ENCODE measurements at places on chromosomes 7 and 10. TPM values are rescaled to one million over a fixed set of nuclear protein-coding genes. Genes with fewer than 3 reads are reported as not detected.

DNA sequence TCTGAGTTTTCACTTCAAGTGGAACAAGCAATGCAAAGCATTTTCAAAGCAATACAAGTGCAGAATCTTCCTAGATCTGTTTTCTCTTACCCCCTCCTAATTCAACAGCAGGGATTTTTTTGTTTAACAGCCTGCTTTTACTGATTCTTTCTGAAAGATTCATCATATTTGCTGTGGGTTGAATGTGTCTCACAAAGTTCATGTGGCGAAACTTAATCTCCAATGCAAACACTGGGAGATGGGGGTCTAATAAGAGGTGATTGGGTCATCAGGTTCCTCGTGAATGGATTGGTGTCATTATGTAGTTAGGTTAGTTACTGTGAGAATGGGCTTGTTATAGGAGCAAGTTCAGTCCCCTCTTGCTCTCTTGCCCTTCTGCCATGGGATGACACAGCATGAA is 107.6 kb downstream of the CNNM2 start:
- H3K36me3 ChIP-seq, result no peaks in the 10 kb centered on the region
- no peaks in the 10 kb centered on the region for H3K27me3 ChIP-seq
- peaks cover 2% of the 10 kb centered on the region for H3K4me1 ChIP-seq
- no peak overlapping the region for H3K27ac ChIP-seq

DNA sequence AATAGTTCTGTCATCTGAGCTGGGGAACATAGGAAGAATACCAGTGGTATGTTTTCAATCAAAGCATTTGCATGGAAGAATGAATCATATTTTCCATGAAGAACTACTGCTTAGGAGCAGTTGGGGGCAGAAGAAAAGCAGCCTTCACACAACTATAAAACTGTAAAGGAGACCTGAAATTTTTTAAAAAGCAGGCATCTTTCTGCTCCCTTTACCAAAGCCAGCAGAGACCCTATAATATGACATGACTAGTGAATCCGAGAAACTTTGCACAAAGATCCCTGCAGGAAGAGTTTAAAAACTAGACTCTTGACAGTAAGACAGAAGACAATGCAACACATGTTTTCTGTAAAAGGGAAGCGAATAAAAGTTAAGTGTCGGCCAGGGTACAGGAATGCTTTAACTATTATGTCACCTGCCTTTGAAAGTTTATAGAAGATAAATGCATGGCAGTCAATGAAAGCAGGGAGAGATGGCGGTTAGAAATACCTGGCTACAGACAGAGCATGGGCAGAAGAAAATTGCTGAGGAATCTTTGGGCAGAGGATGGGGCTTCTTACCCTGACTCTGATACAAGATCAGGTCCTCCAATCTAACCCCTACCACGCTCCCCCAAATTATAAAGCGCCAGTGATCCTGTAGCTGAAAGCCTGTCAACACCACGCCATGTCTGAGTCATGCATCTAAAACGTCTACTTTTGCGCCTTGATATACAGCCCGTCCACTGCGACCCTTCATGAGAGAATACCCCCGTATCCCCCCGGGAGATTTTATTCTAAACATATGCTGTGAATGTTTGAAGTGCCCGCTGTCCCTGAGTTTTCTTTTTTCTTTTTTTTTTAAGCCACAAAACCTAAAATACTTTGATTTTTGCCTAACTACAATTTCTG is 93.1 kb downstream of the GLI3 start:
- H3K27ac ChIP-seq, result no peak overlapping the region
- no peak overlapping the region for H3K4me3 ChIP-seq
- peaks cover 2% of the 10 kb centered on the region for H3K36me3 ChIP-seq
- peaks cover 3% of the 10 kb centered on the region for H3K4me1 ChIP-seq
- no peak for DNase-seq

GRCh38 chr10:75541411-75541810 is 110.0 kb downstream of the LRMDA start:
- no peak overlapping the region for H3K27ac ChIP-seq
- DNase-seq, result no peak
- H3K27me3 ChIP-seq, result no peaks in the 10 kb centered on the region
- peaks cover 8% of the 10 kb centered on the region for H3K4me1 ChIP-seq
- H3K4me3 ChIP-seq, result no peak overlapping the region

DNA sequence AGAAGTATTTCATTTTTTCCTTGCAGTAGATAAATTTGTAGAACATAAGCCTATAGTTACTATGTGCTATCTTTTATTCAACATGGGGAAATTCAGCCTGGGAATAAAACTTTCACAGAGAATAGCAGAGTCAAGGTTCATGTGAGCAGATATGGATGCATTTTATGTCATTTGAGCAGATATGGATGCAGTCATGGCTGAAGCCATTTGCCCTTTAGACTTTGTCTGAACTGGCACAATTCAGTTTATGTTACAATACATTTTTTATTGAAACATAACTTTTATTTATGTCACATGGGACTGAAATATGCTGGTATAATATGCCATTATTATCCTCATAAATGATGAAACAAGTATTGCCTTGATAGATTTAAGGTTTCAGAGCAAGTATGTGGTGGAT is 231.1 kb downstream of the CACNA2D1 start:
- no peak for DNase-seq
- no peak overlapping the region for H3K4me3 ChIP-seq
- H3K4me1 ChIP-seq, result no peaks in the 10 kb centered on the region
- H3K27me3 ChIP-seq, result no peaks in the 10 kb centered on the region

- no peaks in the 10 kb centered on the region for H3K27me3 ChIP-seq
- peak overlapping the region; percentile 14 for H3K4me3 ChIP-seq
- H3K27ac ChIP-seq, result no peak overlapping the region
- DNase-seq, result no peak
- H3K4me1 ChIP-seq, result peaks cover 11% of the 10 kb centered on the region
Measured at GRCh38 chr7:39565538-39565937, 666 bp upstream of the YAE1 start.

DNA sequence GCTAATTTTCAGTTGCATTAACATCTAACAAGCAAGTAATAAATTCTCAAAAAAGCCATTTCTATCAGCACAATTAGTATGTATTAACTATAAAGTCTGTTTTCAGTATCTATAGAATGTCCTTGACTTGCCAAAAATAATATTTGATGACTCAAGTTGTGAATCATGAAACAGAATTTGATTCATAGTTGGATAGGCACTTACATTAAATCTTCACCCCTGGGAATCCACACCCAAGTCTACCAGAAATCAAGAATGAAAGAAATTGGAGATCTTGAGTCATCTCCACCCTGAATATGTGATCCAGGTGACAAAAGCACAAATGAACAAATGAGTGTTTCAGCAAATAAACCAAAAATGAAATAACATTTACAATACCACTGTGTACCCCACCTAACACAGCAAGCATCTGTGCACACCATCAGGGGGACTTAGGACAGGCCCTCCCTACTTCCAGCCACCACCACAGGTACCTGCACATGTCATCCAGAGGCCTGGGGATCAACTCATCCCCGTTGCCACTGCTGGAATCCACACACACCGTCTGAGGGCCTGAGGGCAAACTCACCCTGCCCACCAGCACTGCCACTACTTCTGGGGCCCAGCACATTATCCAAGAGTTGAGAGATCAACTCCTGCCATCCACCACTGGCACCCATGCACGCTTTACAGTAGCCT is 160.1 kb downstream of the MTERF1 start:
- DNase-seq, result no peak
- H3K36me3 ChIP-seq, result no peaks in the 10 kb centered on the region
- H3K4me1 ChIP-seq, result peaks cover 4% of the 10 kb centered on the region
- no peak overlapping the region for H3K4me3 ChIP-seq
- H3K27me3 ChIP-seq, result no peaks in the 10 kb centered on the region

DNA sequence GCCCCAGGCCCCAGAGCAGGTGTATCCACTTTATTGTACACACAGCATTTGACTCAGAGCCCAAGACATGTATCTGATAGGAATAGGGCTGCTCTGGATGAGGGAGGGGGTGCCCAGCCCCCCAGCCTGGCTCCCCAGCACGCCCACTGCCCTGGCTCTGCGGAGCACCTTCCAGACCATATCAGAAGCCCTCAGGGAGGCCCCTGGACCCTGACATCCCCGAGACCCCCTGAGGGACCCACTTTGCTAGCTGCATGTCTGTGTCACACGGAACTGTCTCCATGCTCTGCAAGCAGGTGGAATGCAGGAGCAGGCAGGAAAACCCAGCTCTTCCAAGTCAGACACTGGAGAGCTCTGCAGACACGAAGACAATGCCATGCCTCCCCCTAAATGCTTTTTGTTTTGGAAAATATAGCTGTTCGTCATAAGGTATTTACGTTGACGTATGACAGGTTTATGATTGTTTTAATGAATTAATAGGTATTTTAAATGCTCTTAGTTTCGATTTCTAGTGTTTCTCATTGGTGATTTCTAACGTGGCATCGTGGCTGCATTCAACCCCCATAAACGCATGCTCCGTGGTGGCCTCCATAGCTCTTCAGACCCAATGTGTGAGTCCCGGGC is 92.8 kb upstream of the INSIG1 start:
- H3K27me3 ChIP-seq, result no peaks in the 10 kb centered on the region
- H3K4me1 ChIP-seq, result no peaks in the 10 kb centered on the region
- no peak for DNase-seq
- no peak overlapping the region for H3K27ac ChIP-seq
- no peak overlapping the region for H3K4me3 ChIP-seq

DNA sequence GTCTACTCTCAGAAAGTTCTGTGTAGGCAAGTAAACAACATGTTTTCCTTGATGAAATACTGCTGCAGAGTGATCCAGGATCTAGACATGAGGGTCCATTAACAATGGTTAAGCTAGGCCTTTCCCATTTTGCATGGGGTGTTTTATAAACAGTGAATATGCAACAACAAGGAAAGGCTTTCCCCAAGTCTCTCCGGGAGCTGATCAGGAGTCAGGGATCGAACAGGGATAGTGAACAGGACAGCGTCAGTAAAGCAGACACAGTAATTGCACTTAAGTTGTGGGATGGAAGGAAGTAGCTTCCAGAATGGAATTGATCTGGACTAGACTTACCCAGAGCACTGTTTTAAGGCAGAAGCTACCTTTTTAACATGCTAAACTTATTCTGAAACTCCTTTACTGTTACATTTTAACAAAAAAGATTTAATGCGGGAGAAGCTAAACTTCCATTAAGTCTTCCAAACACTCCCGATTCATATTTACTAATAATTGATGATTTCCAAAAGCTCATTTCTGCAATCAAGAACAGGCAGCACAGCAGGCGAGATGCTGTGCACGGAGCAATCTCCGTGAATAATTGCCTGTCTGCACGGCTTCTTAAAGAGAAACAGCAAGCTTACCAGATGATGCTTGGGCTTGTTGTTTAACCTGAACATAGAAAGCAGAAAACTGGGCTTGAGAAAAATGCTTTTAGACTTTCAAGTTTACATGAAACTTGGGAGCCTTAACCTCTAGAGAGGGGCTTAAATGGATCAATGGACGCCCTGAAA is 50.3 kb upstream of the DOCK1 start:
- no peaks in the 10 kb centered on the region for H3K4me1 ChIP-seq
- no peak for DNase-seq
- no peak overlapping the region for H3K27ac ChIP-seq
- H3K36me3 ChIP-seq, result no peaks in the 10 kb centered on the region

- H3K4me1 ChIP-seq, result no peaks in the 10 kb centered on the region
- H3K36me3 ChIP-seq, result no peaks in the 10 kb centered on the region
- H3K27ac ChIP-seq, result no peak overlapping the region
- H3K4me3 ChIP-seq, result no peak overlapping the region
- no peak for DNase-seq
Measured at GRCh38 chr10:83119346-83119745, 1020.0 kb upstream of the GHITM start.

GRCh38 chr10:99777918-99778714 is 4.3 kb upstream of the ABCC2 start:
- H3K27me3 ChIP-seq, result no peaks in the 10 kb centered on the region
- H3K4me1 ChIP-seq, result no peaks in the 10 kb centered on the region
- DNase-seq, result no peak
- H3K27ac ChIP-seq, result no peak overlapping the region

GRCh38 chr10:2619916-2620315 is 447.4 kb upstream of the PFKP start:
- H3K27me3 ChIP-seq, result no peaks in the 10 kb centered on the region
- no peaks in the 10 kb centered on the region for H3K4me1 ChIP-seq
- H3K4me3 ChIP-seq, result no peak overlapping the region
- no peak overlapping the region for H3K27ac ChIP-seq

DNA sequence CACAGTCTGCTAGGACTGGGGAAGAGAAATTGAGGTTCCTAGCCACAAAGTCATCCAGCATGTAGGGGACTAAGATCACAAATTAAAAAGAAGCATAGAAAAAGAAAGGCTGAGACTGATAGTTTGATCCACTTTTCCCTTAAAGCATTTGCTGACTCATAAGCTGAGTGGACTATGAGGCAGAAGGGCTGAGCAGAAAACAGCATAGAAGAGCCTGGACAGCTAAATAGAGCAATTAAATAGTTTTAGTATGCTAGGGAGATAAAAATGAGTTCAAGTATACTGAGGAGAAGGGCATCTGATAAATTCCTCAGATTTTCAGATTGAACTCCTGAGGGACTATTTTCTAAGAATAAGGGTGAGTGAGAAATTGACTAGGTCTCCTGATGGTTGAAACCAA is 155.9 kb upstream of the EGR2 start:
- no peaks in the 10 kb centered on the region for H3K36me3 ChIP-seq
- H3K27me3 ChIP-seq, result peaks cover 4% of the 10 kb centered on the region
- H3K4me3 ChIP-seq, result no peak overlapping the region
- no peaks in the 10 kb centered on the region for H3K4me1 ChIP-seq
- no peak overlapping the region for H3K27ac ChIP-seq

DNA sequence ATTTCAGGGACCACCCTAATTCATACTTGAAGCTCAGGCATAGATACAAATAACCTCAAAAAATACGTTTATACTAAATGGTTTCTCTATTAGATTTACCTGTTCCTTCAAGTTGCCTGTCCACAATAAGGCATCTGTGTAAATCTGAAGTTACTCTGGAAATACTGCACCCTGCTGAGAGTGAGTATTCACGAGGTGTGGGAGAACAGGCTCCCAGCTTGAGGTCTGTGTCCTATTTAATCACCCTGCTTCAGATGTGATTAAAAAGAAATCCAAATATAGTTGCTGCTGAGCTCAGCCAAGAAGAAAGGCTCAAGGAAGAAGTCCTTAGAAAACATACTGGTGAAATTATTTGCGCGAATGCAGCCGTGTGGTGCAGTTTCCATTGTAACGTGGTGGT is 136.8 kb downstream of the KLF6 start:
- DNase-seq, result no peak
- H3K27ac ChIP-seq, result no peak overlapping the region
- H3K27me3 ChIP-seq, result no peaks in the 10 kb centered on the region

- H3K36me3 ChIP-seq, result no peaks in the 10 kb centered on the region
- H3K4me3 ChIP-seq, result no peak overlapping the region
- DNase-seq, result no peak
- H3K27ac ChIP-seq, result no peak overlapping the region
- H3K27me3 ChIP-seq, result no peaks in the 10 kb centered on the region
- H3K4me1 ChIP-seq, result peaks cover 10% of the 10 kb centered on the region
Measured at GRCh38 chr7:91554883-91555282, 290.6 kb downstream of the FZD1 start.

Gene AASS
- total RNA-seq, result 36.9 TPM

Gene AKR1E2
- total RNA-seq, result 7.5 TPM

Gene PRSS58
- total RNA-seq, result not detected

Gene TSPAN12
- 21.1 TPM for total RNA-seq

Gene SUV39H2
- total RNA-seq, result 6.9 TPM

Gene OGDHL
- 0.14 TPM for total RNA-seq

Gene CYP2C18
- total RNA-seq, result 4.5 TPM

Gene SPDYE1
- total RNA-seq, result 0.09 TPM

Data from lung (tissue), 17 donors.